ENCODE measurements at places on chromosomes 3 and 15.

DNA sequence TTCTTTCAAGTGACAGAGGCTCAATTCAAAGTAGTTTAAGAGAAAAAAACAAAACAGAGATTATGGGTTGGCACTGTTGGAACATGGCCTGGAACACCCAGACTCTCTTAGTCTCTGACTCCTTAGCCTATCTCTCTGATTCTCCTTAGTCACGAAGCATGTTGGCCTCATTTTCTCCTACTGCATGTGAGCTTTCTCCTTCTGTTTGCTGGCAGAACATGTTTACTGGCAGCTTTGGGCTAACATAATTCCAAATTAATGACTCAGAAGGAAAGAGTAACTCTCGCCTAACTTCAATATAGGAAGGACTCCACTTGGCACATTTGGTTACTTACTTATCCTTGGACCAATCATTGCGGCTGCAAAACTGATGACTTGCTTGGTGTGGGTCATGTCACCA is 21.7 kb upstream of the CCDC39 start:
- DNase-seq = no peak

DNA sequence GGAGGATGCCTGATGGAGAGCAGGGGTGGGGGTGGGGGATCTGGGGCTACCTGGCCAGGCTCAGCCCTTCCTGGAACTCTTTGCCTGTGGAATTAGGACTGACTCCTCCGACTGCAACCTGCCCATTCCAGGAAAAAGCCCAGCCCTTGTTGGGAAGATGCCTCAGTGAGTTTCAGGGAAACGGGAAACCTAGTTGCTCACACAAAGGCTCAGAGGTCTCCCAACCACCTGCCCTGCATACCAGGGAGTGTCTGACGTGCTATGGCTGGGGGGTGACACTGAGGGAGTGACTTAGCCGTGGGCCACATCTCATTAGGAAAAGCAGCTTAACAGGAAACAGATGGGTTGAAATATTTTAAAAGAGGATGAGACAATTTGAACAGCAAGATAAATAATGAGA is 27.9 kb downstream of the CYP8B1 start:
- DNase-seq = no peak

DNA sequence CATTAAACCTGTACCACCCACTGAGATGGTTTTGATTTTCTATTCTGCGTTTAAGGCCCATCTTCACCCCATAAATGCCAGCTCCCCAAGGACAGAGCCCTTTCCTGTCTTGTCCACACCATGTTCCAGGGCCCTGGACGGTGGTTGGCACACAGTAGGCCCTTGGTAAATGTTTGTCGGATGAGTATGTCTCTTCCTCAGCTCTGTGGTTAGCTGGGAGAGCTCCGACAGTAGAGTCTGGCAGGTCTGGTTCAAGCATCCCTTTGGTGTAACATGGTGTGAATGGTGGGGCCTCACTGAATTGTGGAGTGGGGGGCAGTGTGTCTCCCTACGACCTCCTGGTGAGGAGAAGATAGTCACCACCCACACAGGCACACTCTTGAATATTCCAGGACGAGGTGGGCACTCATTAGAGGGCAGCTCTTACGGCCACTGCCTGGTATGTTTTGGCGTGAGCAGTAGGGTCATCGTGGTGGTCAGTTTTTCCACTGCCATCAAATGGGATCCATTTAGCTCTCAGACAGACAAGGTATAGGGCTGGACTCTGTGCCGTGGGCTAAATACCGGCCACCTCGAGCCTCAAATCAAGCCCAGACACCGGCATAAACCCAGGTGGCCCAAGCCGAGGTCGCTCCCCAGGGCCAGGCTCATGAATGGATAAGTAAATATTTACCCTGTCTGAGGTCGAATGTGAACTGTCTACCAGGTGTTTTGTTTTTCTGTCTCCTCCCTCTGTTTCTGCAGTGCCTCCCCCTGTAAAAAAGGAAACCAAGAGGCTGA is 61.3 kb downstream of the SMAD3 start:
- no peak for DNase-seq

DNA sequence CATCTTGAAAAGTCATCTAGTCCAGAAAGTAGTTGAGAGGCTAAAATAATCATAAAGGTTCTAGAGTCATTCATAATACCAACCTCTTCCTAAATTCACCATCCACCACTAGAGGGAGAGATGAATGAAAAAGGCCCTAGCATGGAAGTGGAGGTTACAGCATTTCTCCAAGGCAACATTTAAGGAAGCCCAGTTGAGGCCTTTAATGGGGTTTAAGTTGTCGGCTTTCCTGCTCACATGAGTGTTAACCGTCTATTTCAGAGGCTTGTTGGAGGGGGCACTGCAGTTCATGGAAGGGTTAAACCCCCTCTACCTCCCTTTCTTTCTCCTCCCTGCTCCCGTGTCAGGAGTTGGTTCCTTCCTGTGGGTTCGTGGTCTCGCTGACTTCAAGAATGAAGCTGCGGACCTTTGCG is 3.8 kb upstream of the SLCO3A1 start:
- no peak for DNase-seq

Data from ecto neural progenitor cell (in vitro differentiated cells).